Urinary bladder (tissue), 4 donors: ENCODE measurements at places on chromosomes 6 and 20. TPM values are rescaled to one million over a fixed set of nuclear protein-coding genes. Genes with fewer than 3 reads are reported as not detected.

Gene KIAA0408
- total RNA-seq = 40.8 TPM

Gene WASF1
- 14.5 TPM for total RNA-seq

Gene PGK2
- total RNA-seq = not detected

Gene EPB41L1
- 37.0 TPM for total RNA-seq

Gene EYA4
- total RNA-seq = 20.9 TPM

Gene TP53TG5
- 0.69 TPM for total RNA-seq

Gene COL10A1
- 0.79 TPM for total RNA-seq

Gene PSORS1C1
- 0.48 TPM for total RNA-seq

Gene SCUBE3
- total RNA-seq = 3.9 TPM

Gene PPP1R14C
- total RNA-seq = 0.42 TPM

Gene HRH3
- 0.16 TPM for total RNA-seq

Gene KCNK5
- total RNA-seq = 2.3 TPM

Gene BTN2A1
- 15.8 TPM for total RNA-seq

Gene TXLNB
- 8.0 TPM for total RNA-seq

Gene VWA7
- 0.42 TPM for total RNA-seq

Gene TRIM10
- total RNA-seq = 0.42 TPM

Gene RAB44
- total RNA-seq = 0.26 TPM
